ENCODE measurements at places on chromosomes 3 and 15.

DNA sequence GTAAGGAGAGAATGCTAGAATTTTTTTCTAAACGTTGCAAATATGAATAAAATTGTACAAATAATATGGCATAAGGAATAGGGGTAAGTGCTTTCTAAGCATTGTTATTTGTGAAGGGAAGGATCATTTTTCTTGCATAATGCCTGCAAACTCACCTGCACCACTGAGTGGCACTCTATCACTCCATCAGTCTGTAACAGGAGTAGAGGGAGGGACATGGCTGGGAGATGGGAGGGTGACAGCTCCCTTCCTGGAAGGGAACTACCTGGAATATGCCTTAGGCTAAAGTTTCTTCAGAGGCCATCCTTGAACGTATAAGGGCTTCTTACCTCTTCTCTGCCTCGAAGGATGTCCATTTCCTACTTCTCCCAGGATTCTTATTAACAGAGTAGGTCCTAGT lies 3.0 kb downstream of the NAALADL2 start:
- DNase-seq = no peak

GRCh38 chr3:184016811-184017671 lies 643 bp downstream of the ABCC5 start:
- DNase-seq = peak; percentile 44

GRCh38 chr15:59255680-59256336 lies 49.2 kb downstream of the LDHAL6B start:
- DNase-seq = no peak

DNA sequence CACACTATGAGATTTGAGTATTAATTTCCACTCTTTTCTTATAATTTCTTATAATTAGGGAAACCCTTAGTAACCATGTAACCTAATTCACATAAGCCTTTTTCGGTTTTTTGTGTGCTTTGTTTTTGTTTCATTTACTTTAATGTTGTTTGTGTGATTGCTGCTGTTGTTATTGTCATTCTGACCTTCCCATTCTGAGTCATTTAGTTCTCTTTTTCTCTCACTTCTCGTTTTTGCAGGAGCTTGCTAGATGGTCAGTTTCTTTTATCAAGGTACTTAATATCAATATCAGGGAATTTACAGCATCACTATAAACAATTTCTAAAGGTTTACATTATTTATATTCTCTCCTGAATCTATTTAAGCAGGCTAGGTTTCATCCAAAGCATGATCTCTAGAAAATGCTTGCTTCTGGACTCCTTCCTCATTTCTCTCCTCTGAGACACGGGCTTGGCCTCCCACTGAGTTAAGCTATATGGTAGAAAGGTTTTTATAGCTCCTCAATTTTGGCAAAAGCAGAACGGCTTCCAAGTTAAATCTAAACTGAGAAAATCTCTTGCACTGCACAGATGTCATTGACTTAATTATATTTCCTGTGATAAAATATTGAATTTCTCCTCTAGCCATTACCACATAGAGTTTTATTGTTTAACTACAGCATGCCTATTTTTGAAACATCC lies 534.2 kb downstream of the NSUN3 start:
- no peak for DNase-seq

DNA sequence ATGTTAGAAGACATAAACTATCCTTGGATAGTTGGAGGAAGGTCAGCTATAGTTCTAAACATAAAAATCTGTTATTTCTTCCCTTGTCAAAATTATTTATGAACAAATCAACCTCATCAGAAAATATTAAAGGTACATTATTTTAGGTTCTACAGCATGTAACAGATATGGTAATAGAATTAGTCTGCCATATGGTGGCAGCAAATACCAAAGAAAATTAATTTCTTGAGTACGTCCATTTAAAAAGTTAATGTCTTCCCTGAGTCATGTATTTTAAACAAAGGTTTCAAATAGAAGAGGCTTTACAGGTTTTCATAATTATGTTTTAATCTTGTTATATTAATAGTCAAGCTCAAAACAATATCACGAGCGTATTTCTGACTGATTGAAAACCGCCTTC lies 17.9 kb upstream of the ANKRD28 start:
- no peak for DNase-seq
